ENCODE measurements at places on chromosomes 7 and 10.

- no peak for DNase-seq
These were observed 19.4 kb downstream of the ZMIZ2 start for GRCh38 chr7:44767912-44768627.

DNA sequence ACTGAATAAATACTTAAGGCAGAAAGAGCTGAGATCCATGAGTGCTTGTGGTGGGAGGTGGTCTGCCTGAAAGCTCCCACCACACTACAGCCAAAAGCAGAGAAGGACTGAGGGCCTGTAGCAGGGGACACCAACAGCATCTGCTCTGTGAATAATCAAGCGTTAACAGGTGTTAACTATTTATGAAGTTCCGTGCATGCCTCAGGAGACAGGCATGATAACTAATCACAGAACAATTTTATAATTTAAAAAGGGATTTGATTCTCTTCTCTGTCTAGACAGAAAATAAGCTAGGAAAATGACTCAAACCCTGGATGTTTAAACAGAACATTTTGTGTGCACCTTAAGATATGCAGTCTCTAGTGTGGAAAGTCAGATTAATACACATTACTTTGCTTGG lies 61.5 kb upstream of the GHITM start:
- no peak for DNase-seq

DNA sequence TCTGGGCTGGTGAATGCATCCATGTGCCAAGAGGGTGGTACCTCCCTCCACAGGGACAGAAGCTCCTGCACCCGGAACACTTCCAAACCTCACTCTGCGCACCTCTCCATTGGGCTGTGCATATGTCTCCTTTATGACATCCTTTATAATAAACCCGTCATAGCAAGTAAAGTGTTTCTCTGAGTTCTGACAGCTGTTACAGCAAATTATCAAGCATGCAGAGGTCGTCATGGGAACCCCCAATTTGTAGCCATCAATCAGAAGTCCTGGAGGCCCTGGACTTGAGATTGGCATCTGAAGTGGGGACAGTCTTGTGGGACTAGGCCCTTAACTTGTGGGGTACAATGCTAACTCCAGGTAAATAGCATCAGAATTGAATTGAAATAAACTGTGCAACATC lies 29.4 kb upstream of the PARD3 start:
- DNase-seq = no peak

DNA sequence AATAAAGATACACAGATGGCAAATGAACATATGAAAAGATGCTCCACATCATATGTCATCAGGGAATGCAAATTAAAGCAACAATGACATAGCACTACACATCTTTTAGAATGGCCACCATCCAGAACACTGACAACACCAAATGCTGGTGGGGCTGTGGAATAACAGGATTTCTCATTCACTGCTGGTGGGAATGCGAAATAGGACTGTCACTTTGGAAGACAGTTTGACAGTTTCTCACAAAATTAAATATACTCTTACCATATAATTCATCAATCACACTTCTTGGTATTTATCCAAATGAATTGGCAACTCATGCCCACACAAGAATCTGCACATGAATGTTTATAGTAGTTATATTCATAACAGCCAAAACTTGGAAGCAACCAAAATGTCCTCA lies 68.2 kb downstream of the NPSR1 start:
- DNase-seq = no peak

GRCh38 chr10:130558746-130559546 lies 422.8 kb downstream of the GLRX3 start:
- no peak for DNase-seq

DNA sequence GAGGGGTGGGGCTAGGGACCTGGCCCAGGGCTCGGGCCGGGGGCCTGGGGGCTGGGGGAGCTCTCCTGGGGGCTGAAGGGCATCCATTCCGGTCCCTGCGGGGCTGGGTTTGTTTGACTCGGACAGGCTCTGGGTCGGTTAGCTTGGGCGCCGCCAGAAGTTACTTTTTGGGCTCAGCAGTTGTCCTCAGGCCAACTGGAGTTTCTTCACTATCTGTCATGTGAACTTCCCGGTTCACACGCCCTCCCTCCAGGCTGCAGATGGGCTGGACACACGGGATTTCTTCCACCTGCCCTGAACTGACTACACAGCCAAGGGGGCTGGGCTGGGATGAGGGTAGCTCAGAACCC lies 3.8 kb downstream of the SLC4A2 start:
- no peak for DNase-seq

DNA sequence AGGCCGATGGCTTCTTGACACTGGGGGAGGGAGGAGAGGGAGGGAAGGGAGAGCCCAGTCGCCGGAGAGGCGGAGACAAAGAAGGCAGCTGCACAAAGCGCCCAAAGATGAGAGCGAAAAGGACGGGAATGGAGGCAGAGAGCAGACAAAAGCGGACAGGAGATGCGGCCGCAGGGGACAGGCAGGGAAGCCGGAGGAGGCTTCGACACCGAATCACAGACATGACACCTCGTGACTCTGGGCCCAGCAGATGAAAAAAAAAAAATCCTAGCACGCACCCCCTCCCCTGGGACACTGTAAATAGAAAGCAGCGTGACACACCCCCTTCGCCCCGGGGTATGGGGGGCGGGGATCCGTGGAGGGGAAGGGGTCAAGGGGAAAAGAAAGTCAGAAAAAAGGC lies 976 bp downstream of the NAT16 start:
- DNase-seq = no peak

- no peak for DNase-seq
These were observed 20.3 kb upstream of the GIMAP2 start for GRCh38 chr7:150665089-150665748.

GRCh38 chr10:4501306-4501705 lies 324.7 kb upstream of the AKR1E2 start:
- no peak for DNase-seq

- no peak for DNase-seq
These were observed 49.5 kb upstream of the CALD1 start for GRCh38 chr7:134729895-134730294.

GRCh38 chr10:93420944-93421825 lies 60.9 kb downstream of the MYOF start:
- no peak for DNase-seq

GRCh38 chr7:156895024-156895780 lies 2.2 kb upstream of the LMBR1 start:
- DNase-seq = no peak

GRCh38 chr10:113631684-113632367 lies 32.0 kb downstream of the NRAP start:
- DNase-seq = no peak

DNA sequence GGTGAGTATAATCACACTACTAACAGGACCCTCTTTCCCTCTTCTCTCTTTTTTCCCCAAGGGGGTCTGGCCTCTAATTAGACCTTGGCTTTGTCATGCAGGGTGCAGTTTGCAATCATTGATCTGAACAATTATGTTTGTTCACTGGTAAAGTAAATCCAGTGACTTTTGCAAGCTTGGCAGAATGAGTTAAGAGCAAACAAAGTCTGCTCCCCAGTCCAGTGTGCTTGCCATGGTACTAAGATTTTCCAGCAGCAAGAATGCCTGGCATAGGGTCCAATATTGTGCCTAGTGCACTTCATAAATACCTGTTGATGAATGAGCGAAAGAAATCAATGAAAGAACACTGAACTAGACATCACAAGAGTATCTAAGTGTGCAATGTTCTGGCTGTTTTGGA lies 43.9 kb downstream of the PLXDC2 start:
- no peak for DNase-seq

DNA sequence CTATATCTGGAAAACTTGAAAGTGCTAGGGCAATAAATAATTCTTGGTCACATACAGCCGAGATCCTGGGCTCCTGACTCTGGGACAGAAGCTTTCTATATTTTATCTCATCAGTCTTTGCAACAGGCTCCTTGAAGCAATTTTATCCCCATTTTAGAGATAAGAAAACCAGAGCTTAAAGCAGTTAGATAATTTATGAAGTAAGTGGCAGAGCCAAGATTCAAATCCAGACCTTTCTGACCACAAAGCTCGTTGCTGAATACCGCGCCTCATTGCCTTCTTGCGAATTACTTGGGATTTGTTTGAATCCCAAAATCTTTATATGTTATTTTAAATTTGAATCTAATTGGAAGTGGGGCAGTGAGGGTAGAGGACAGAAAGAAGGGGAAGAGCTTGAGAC lies 106.0 kb downstream of the TCF7L2 start:
- no peak for DNase-seq

- no peak for DNase-seq
These were observed 21.7 kb downstream of the CRHR2 start for GRCh38 chr7:30660331-30661255.

- no peak for DNase-seq
These were observed 179.5 kb upstream of the YAE1 start for GRCh38 chr7:39386718-39387117.

DNA sequence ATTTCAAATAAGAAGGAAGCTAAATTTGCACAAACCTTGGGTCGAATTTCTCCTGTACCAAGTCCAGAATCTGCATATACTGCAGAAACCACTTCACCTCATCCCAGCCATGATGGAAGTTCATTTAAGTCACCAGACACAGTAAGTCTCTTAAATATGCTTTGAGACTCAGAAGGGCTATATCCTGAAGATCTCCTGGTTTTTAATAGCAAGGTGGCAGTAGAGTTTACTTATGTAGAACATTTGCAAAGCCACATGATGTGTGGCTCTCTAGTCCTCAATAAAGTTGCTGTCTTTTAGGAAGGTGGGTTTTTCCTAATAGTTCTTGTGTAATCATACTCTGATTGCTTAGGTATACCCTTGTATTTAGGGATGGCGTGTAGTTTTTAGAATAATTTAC lies 8.7 kb downstream of the DBF4 start:
- no peak for DNase-seq

- peak; percentile 26 for DNase-seq
These were observed 76.1 kb upstream of the ZEB1 start for GRCh38 chr10:31242902-31243301.

GRCh38 chr7:105439174-105439893 lies 50.6 kb upstream of the SRPK2 start:
- DNase-seq = no peak

GRCh38 chr10:79445977-79446757 lies 743 bp upstream of the ZCCHC24 start:
- DNase-seq = no peak

DNA sequence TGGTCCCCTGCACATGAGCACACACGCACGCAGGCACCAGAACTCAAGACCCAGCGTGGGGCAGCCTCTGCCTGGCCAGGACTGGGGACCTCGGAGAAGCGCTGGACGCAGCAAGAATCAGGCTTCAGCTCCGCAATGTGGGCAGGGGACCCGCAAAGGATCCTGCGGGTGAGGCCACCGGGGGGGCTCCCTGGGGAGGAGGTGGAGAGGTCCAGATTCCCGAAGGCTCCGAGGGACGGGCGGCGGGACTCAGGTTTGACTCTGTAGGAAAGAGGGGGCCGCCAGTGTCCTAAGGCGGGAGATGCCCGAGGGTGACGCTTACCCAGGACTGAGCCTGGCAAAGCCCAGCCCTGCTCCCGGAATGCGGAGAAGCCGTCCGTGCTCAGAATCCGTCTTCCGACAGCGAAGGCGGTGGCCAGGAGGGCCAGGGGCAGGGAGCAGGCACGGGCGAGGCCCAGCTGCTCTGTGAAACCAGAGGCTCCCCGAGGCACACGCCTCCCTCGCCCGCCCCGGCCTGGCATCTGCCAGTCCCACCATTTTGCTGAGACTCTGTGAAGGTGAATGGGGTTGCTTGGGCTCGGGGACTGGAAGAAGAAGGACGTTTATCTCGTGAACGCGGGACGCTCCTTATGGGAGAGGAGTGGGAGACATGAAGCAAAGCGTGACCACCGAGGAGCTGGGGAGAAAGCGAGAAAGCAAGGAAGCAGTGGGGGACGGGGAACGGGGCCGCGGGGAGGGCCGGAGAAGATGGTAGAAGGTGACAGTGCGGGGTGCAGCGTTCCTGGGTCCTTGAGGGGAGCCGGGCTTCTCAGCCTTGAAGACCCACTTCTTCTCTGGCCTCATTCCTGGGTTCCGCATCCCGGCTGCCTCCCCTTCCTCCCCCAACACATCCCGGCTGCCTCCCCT lies 489.2 kb downstream of the PTPRN2 start:
- DNase-seq = no peak
